ENCODE measurements at places on chromosomes 12 and 14.

- DNase-seq, result no peak
These were observed 17.9 kb upstream of the AQP2 start for GRCh38 chr12:49932533-49933130.

GRCh38 chr12:120677765-120678473 lies 9.0 kb upstream of the MLEC start:
- DNase-seq, result no peak

DNA sequence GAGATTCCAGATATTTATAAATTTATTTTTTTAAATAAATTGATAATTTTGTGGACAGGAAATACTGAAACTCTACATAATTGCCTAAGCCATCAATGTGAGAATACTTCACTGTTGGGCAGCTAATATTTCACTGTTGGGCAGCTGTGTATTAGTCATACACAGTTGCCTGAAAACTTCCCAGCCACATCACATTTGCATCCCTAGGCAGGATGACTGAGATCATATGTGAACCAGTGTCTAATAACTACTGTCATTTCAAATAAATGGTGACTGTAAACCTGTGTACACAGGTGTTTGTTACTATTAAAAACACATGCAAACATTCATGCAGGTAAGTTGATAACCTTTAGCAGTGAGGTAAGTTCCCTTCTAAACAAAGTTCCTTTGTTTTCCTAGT lies 43.9 kb downstream of the TMTC3 start:
- no peak for DNase-seq

DNA sequence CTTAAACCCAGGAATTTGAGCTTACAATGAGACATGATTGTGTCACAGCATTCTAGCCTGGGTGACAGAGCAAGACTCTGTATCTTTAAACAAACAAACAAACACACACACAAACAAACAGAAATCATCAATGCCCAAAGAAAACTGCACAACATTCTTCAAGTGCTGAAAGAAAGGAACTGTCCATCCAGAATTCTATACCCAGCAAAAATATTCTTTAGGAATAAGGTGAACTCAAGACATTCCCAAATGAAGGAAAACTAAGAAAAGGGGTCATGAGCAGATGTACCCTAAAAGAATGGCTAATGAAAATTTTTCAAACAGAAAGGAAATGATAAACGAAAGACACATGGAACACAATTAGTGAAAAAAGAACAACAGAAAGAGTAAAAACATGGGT lies 22.3 kb upstream of the RNF212B start:
- no peak for DNase-seq

- DNase-seq, result no peak
These were observed 1.5 kb downstream of the PLEKHA5 start for GRCh38 chr12:19131025-19131444.

DNA sequence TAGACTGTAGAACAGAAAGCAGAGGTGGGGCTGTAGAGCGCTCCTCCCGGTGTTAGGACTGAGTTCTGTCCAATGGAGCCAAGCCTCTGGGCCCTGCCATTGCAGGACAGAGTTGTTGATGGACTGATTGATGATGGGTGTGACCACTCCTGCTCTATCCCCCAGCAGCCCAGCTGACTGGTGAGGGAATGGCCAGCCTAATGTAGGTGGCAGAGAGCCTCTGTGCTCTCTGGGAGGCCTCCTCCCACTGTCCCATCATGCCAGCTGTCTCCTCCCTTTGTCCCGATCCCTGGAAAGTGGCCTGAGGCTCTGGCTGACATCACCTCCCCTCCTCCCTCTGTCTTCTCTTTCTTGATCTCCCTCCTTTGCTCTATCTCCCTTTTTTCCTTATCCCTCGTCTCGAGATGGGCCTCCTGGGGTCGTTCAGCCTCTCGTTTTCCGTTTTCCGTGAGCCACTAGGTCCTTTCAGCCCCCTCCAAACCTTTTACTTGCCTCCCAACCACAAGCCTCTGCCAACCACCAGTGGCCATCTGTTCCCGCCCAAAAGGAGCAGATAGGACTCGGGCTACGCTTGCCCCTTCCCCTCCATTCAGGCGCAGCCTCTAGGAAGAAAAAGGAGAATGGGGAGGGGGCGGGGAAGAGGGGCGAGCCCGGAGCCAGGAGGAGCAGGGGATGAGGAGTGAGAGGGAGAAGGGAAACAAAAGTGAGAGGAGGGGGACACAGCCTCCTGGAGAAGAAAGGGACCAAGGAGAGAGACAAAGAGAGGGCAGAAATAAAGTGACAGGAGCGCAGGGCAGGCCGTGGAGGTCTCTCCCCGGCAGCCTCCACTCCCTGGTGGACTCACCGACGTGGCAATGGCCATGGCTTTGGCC lies 572 bp downstream of the EFS start:
- no peak for DNase-seq

GRCh38 chr14:99451234-99451633 lies 29.4 kb downstream of the SETD3 start:
- no peak for DNase-seq

DNA sequence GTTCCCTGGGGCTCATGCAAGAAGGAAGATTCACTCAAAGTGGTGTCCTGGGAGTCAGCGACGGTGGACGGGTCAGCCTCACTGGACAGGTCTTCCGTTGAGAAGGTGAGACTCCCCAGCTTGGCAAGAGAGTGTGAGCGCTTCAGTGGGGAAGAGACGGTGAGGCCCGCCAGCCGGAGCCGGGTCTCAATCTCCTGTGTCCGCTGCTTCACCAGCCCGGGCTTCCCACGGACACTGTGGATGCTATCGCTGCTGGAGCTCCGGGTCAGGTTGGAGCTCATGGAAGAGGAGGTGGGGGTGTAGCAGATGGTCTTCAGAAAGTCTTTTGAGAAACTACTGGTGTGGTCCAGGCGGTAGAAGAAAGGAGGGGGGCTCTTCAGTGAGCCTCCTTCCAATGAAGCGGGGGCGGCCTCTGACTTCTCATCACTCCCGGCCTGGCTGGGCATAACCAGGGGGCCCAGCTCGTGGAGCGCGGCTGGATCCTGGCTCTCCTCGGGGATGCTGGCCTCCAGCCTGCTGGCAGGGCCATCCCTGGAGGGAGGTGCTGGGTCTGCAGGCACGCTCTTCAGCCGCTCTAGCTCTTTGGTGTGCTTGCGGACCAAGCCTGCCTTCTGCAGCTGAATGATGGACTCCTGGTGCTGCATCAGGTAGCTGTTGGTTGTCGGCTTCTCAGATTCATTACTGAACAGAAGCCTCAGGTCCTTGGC lies 56.9 kb upstream of the CORO1C start:
- DNase-seq, result no peak

- DNase-seq, result no peak
These were observed 100.6 kb downstream of the DACT1 start for GRCh38 chr14:58738189-58738836.

DNA sequence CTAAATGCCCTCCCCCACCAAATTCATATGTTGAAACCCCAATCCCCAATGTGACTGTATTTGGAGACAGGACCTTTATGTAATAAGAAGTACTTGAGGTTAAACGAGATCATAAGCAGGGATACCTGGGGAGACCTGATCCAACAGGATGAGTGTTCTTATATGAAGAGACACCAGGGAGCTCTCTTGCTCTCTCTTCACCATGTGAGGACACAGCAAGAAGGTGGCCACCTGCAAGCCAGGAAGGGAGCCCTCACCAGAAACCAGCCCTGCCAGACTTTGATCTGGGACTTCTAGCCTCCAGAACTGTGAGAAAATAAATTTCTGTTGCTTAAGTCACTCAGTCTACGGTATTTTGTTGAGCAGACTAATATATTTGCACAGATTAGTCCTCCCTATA lies 113.6 kb downstream of the NUAK1 start:
- no peak for DNase-seq

GRCh38 chr12:53484686-53485575 lies 14.3 kb downstream of the MAP3K12 start:
- no peak for DNase-seq

- DNase-seq, result no peak
These were observed 264.4 kb downstream of the DPF3 start for GRCh38 chr14:72629534-72629933.

DNA sequence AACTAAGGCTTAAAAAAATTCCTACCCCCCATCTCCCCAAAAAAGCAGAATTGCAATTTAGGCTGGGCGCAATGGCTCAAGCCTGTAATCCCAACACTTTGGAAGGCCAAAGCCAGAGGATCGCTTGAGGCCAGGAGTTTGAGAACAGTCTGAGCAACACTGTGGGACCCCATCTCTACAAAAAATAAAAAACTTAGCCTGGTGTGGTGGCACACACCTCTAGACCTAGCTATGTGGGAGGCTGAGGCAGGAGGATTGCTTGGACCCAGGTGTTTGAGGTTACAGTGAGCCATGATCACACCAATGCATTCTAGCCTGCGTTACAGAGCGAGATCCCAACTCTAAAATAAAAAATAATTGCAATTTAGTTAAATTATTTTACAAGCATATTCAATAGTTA lies 54.1 kb downstream of the CPM start:
- DNase-seq, result no peak
